ENCODE measurements at places on chromosomes 6 and 20.

GRCh38 chr6:24788031-24788665 lies 10.6 kb downstream of the ARMH2 start:
- DNase-seq = no peak

DNA sequence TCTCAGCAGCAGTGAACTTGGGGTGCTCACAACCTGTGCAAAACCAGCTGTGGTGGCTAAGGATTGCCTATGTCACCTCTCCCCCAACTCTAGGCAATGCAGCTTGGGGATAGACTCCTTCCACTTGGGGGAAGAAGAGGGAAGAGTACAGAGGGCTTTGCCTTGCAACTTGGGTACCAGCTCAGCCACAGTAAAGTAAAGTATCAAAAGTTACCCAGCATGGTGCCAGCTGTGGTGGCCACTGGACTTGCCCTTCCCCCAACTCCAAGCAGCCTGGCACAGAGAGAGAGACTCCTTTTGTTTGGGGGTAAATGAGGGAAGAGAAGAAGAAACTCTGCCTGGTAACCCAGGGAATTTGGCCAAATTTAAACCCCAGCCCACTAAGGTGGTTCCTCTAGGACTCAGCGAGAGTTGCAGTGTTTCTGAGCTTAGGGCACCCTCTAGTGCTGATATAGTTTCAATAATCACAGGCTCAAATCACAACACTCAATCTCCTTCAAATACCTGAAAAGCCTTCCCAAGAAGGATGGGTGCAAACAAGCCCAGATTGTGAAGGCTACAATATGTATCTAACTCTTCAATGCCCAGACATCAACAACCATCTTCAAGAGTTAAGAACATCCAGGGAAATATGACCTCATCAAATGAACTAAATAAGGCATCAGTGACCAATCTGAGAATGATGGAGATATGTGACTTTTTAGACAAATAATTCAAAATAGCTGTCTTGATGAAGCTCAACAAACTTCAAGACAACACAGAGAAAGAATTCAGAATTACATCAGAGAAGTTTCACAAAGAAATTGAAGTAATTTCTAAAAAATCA lies 7.6 kb upstream of the DEFB129 start:
- peak; percentile 19 for DNase-seq

- DNase-seq = no peak
Observed at GRCh38 chr6:122571888-122572287, 38.3 kb upstream of the PKIB start.

DNA sequence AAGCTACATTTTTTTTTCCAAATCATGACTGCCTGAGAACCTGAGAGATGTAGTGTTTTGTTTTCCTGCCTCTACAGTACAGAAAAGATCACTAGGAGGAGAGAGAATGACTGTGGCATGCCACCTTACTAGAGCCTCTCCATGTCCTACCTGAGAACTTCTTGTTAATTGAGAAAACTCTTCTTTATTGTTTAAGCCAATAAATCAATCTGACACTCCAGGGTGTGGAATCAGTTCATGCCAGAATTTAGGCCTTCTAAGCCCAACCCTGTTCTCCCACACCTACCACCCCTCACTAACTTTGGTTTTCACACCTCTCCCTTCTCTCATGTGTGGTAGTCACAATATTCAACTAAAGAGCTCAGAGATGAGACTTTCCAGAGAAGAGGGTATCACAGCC lies 24.9 kb upstream of the BTN3A2 start:
- DNase-seq = no peak

All from NCI-H446 (cell line).